MV-4-11 (cell line): ENCODE measurements at places on chromosomes 2 and 18.

GRCh38 chr2:100819370-100820272, at the start of gene NPAS2:
Gene NPAS2, plus strand, starts transcription at chr2:100820139. Its CDS starts 84,616 bp downstream, at chr2:100904755.
- DNase-seq: no peak

GRCh38 chr2:239609607-239610310, 208.9 kb upstream of the HDAC4 start:
- DNase-seq: no peak

DNA sequence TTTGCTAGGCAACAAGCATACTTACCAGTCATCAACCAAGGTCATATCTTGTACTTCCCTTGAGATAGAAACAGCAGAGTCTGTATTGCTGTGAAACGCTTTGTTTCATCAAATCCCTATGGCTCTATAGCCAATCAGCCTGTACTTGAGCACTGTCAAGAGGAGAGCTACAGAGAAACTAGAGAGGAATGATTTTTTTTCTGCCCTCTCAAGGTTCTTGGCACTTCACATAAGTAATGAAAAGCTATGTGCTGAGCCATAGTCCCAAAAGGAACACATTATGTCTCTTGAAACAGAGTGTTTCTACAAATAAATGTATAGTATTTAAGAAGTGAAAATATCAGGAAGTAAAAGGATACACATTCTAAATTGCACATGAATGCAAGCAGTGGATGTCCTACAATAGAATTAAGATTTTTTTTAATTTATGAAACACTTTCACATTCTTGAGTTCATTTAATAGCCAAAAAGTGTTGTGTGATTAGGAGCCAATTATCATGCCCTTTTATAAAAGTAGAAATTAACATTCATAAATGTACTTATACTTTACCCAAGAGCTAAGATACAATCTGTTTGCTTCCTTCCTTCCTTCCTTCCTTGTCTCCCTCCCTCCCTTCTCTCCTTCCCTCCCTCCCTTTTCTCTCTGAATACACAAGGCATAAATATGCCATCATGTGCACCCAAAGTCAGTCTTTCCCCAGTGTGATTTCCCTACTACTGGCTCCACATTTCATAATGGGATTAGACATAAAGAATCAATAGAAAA, 131.8 kb downstream of the CSRNP3 start:
- DNase-seq: no peak

GRCh38 chr2:120224735-120225548, 1.7 kb upstream of the TMEM185B start:
- DNase-seq: no peak

GRCh38 chr2:238431456-238431855, 4.7 kb downstream of the ASB1 start:
- no peak for DNase-seq

DNA sequence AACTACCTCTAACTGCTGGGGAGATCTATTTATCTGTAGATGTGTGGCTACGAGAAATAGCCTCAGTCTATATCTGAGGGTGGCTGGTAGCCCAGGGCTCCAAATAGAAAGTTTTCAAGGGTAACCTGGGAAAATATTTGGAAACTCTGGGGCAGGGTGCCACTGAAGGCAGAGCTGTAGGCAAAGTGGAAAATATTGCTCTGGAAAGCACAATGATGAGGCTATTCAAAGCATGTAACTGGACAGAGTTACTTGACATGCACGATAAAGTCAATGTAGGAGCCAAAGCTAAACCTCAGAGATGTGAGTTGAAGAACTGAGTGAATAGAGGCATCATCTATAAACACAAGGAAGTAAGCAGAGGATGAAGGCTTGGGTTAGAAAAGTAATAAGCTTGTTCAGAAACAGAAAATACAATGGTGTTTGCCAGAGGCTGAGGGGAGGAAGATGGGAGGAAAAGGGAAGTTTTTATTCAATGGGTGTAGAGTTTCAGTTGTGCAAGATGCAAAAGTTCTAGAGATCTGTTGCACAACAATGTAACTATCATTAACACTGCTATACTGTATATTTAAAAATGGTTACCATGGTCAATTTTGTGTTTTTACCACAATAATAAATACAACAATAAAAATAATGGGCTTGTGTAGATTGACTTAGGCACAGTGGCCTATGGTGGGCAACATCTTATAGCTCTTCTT, 171.6 kb downstream of the MBD2 start:
- peak; percentile 83 for DNase-seq

- no peak for DNase-seq
Measured at GRCh38 chr18:51754566-51754965, 557.1 kb upstream of the MEX3C start.

- no peak for DNase-seq
Measured at GRCh38 chr2:174787487-174788205, 23.4 kb upstream of the CHRNA1 start.

- DNase-seq: no peak
Measured at GRCh38 chr2:99656994-99657393, 167.2 kb upstream of the REV1 start.

DNA sequence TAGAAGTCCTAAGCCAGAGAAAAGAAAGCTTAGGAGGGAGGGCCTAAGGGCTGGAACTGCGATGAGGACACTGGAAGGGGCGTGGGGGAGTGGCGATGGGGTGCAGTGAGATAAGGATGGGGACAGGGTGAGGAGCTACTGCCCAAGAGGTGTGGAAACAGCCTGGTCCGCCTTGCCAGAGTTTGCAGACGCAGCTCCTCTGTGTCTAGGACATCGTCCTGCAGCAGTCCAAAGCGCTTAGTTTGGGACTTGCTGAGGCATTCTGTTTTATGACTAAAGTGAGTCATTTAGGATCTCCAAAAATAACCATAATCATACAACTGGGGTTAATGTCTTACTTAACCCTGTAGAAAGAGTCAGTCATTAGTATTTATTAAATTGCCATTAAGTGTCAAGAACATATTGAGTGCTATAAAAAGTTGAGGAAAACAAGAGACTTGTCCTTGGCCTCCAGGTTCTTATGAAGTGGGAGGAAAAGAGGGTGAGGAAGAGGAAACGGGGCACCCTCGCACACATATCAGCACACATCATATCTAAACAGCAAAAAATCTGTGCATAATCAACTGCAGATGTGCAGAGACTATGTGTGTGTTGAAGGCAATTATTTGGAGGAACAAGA, 74.8 kb downstream of the CDK15 start:
- DNase-seq: peak; percentile 27

- DNase-seq: no peak
Measured at GRCh38 chr18:7789856-7790552, 222.9 kb downstream of the PTPRM start.

DNA sequence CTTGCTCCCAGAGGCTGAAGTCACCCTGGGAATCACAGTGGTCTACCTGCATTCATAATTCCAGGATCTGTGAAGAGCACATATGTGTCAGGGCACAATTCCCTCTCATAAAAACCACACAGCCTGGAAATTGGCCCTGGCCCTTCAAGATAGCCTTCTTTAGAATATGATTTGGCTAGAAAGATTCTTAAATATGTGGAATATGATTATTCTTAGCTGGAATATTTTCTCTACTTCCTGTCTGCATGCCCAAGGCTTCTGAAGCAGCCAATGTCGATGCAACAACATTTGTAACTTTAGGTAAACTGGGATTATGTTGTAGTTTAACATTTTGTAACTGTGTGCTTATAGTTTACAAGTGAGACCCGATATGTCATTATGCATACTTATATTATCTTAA, 24.2 kb downstream of the ICOS start:
- no peak for DNase-seq
